NCI-H1436 treated with DMSO at 0.1 percent for 48 hours (cell line): ENCODE measurements at places on chromosomes 1 and 21.

DNA sequence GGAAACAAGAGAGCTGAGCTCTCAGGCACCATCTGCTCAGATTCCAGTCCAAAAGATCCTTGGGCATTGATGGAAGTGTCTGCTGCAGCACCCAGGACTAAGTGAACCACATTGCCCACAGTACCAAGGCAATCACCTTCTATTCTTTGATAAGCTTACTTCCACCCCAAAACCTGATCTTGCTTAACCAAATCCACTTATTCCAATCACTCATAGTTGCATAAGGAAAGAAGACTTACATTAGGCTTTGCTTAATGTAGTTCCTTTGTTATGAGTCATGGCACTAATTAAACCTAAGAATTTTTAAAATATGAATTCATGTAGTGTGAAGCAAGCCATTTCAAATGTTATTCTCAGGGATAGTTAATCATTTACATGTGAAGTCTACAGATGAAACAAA is 84.5 kb downstream of the UCHL5 start:
- DNase-seq, result no peak

DNA sequence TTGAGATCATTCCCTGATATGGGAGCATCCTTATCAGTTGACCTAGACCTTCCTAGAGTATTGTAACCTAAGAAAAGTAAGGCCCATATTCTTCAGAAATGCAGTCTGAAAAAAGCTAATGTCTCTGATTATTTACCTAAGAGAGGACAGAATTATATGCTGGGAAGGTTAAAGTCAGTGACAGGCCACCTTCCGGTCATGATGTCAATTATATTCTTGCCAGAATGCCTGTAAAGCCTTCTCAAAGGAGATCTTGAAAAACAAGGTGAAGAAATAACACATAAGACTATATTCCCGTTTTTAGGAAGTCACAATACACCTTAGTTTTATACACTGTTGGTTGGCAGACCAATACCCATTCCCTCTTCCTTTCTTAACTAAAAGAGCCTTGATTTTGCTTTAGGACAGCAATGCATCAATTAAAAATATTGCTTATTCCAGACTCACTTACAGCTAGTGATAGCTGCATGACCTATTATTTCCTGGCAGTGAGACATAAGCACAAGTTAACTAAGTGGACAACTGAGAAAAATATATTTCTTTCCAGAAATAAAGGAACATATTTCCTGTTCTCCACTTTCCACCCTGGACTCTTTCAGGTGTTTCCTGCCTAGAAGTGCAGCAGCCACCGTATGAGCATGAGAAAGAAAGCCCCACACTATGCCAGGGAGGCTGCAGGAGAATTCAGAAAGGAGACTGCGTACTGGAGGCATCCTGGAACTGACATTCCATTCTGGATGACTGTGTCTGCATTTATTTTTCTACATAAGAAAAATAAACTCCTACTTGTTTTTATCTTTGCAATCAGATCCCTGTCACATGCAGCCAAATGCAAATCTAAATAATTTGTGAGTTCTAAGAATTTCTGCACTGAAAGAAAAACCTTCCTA is 332.9 kb upstream of the PTBP2 start:
- no peak for DNase-seq

DNA sequence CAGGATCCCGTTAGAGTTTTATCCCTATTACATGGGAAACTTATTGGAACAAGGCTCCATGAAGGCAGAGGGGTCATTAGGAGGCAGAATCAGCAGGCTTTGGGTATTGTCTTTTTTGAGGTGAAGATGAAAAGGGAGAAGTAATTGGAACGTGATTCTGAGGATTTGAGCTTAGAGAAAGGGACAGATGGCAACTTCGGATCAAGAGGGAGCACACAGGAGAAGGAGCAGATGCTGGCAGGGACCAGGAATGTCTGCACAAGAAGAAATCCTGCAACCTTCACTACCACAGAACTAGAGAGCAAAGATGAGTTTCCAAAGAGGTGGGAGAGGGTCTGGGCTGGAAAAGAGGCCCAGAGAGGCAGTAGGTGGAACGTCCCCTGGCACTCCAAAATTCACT is 202.8 kb downstream of the RRAGC start:
- DNase-seq, result no peak

- no peak for DNase-seq
These were observed 231.8 kb upstream of the GREM2 start for GRCh38 chr1:240843798-240844197.
